ENCODE measurements at places on chromosomes 11 and 22. TPM values are rescaled to one million over a fixed set of nuclear protein-coding genes. Genes with fewer than 3 reads are reported as not detected.

The GSTT2B gene
- not detected for total RNA-seq

The RIMBP3C gene
- total RNA-seq: 0.16 TPM

The GANAB gene
- total RNA-seq: 151 TPM

The RAB36 gene
- 6.5 TPM for total RNA-seq

The MIF gene
- 164 TPM for total RNA-seq

The RCOR2 gene
- total RNA-seq: not detected

The DSCAML1 gene
- total RNA-seq: 2.5 TPM

The HTR3A gene
- total RNA-seq: not detected

The TCN1 gene
- 23.8 TPM for total RNA-seq

The EML3 gene
- 28.4 TPM for total RNA-seq

The FOLR2 gene
- total RNA-seq: 15.4 TPM

The SIPA1 gene
- 32.9 TPM for total RNA-seq

The ACR gene
- not detected for total RNA-seq

The ME3 gene
- total RNA-seq: 44.4 TPM

The OOSP2 gene
- total RNA-seq: not detected

The UPK2 gene
- total RNA-seq: not detected

The OR8G5 gene
- not detected for total RNA-seq

The PGA5 gene
- total RNA-seq: not detected

The DEUP1 gene
- total RNA-seq: not detected

The VEGFB gene
- 152 TPM for total RNA-seq
